ENCODE measurements at places on chromosomes 11 and 22. TPM values are rescaled to one million over a fixed set of nuclear protein-coding genes. Genes with fewer than 3 reads are reported as not detected.

MYEOV gene
- total RNA-seq, result not detected

DKK3 gene
- not detected for total RNA-seq

HTR3A gene
- not detected for total RNA-seq

MUC2 gene
- total RNA-seq, result not detected

KCNQ1 gene
- total RNA-seq, result 26.0 TPM

- DNase-seq, result no peak
Observed at GRCh38 chr11:121651257-121651605, 198.5 kb upstream of the SORL1-AS1 start.

GRCh38 chr11:131402040-131402439, 31.6 kb downstream of the NTM start:
- no peak for DNase-seq

DNA sequence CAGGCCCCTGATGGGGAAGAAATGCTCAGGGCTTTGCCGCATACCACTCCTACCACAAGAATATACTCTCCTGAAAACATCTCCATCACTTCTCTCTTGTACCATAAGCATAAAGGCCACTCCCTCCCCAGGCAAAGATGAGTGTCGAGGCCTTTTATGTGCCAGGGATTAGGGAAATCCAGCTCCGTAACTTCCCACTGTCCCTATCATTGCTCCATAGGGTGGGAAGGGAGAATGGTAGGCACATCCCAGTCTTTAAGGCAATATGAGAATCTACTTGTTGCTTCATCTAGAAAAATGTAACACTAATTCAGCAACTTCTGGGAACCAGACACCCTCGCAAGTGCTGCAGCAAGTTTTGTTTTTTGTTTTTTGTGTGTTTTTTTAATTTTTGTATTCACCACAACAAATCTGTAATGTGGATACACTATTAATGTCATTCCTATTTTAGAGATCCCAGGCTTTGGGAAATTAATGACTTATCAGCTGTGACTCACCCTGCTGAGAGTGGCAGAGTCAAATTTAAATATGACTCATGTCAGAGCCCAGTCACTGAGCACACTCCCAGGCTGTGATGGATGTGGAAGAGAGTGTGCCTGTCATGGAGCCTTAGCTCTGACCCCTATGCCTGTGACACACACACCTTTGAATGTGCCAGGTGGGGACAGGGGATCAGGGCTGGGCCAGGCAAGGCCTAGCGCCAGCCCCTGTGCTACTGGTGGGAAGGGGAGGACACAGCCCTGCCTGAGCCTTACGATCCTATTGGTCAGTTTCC, 23.4 kb downstream of the PANX1 start:
- no peak for DNase-seq

- DNase-seq, result no peak
Observed at GRCh38 chr11:74462631-74463030, 4.7 kb downstream of the KCNE3 start.

DNA sequence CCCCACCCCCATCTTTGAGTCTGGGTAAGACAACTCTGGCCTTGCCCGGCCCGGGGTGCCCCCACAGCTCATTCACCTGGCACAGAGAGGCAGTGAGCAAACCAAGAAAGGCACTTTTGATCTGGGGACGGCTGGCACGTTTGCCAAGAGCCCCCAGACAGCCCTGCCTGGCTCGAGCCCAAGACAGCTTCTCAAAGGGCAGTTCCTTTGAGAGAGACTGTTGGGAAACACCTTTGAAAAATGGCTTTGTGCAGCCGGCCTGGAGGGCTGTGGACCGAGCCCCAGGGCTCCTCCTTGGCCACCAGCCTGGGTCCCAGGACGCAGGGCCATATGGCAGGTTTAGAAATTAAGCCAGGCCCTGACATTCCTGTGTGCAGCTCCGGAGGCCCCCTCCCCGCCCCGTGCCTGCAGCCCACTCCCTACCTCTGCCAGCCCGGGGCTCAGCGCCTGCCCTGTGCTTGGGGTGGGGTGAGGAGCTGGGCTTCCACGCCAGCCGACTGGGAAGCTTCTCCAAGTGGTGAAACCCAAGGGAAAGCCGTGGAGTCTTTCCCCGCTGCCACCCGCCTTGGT, 50.2 kb upstream of the SMIM38 start:
- no peak for DNase-seq

- DNase-seq, result no peak
Observed at GRCh38 chr22:32752326-32752725, 49.2 kb upstream of the TIMP3 start.

DNA sequence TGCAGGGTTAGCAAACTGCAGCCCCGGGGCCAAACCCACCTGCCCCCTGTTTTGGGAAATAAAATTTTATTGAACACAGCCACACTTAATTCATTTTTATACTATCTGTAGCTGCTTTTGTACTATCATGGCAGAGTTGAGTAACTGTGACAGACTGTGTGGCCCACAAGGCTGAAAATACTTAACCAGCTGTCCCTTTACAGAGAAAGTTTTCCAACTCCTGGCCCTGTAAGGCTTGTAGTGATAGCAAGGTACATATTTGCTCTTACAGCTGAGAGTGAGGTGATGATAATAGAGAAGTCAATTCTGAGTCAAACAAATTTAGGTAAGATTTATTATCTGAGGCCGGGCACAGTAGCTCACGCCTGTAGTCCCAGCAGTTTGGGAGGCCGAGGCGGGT, 87.4 kb upstream of the SLC6A5 start:
- DNase-seq, result no peak

- DNase-seq, result peak; percentile 96
Observed at GRCh38 chr22:36856121-36856791, 4.5 kb upstream of the NCF4 start.

DNA sequence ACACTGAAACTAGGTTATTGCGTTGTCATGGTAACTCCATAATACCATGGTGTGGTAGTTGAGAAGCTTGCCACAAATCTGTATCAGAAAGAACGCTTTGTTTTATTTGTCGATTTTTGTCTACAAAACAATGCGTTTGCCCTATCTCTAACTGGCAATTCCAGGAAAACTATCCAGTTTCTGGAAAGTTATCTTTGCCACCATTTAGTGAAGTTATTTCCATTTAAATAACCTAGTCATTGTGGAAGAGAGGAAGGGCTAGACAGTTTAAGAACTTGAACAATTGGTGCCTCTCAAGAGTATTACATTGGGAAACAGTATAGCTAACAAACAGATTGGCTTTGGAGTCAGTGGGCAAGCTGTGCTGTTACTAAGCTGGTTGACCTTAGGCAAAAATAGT, 7.9 kb downstream of the HSD17B12 start:
- DNase-seq, result no peak

DNA sequence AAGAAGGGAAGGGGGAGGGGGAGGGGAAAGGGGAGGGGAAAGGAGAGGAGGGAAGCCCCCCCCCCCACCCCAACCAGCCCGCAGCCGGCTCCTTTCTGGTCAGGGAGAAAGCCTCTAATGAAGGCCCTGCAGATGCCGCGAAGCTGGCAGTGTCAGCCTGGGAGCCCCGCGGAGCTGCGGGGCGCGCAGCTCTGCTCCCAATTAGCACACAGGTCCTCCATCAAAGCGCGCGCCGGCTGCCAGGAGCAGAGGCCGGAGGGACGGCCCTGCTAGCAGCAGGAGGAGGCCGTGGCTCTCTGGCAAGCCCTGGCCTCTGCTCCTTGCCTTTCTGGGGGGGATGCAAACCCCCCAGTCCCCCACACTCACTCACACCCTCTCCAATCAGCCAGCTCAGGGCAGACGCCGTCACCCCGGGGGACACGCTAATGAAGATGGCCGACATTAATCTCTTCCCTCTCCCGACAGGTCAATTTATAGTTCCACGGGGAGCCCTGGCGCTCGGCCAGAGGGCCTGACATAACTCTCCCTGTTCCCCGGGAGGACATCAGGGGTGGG, 70.5 kb upstream of the TCF20 start:
- no peak for DNase-seq

DNA sequence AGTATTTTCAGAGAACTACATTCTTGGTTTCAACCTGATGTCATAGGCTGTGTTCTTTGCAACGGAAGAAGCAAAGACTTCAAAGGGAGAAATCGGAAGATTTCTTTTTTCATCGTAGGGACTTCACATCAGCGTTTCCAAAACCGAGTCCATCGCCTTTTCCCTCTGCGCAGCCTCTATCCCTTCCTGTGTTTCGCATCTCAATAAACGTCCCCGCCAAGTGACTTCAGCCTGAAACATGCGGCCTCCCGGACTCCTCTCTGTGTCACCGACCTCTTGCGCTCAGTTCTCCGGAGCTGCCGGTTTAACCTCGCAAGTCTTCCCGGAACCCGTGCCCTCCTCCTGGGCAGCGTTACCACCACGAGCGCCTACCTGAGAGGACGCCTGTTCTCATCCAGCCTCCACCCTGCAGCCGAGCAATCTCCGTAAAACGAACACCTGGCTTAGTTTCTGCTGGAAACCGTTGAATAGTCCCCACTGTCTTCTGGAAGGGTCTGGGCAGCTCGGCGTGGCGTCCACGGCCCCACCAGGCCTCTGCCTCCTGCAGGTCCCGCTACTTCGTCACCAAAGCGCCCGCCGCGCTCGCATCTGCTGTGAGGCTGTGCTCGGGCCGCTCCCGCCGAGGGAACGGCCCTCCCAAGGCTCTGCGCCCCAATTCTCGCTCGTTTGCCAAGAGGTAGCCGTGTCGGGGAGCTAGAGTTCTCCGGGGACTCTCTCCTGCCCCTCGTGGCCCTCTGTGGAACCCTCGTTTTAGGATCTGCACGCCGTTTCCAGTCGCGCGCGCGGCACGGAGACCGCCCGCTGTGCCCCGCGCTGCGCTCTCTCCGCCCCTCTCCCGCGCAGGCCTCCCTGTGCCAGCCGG, at the start of gene GLB1L3:
TSS of gene GLB1L3 (plus strand) at position 846 of the 862 bp plus-strand sequence. CDS start 362 bp downstream, outside the sequence.
- DNase-seq, result peak; percentile 90

GRCh38 chr11:107591378-107592230, 657 bp downstream of the ELMOD1 start:
- DNase-seq, result peak; percentile 27

GRCh38 chr11:23781803-23782560, 714.9 kb upstream of the LUZP2 start:
- DNase-seq, result no peak

DNA sequence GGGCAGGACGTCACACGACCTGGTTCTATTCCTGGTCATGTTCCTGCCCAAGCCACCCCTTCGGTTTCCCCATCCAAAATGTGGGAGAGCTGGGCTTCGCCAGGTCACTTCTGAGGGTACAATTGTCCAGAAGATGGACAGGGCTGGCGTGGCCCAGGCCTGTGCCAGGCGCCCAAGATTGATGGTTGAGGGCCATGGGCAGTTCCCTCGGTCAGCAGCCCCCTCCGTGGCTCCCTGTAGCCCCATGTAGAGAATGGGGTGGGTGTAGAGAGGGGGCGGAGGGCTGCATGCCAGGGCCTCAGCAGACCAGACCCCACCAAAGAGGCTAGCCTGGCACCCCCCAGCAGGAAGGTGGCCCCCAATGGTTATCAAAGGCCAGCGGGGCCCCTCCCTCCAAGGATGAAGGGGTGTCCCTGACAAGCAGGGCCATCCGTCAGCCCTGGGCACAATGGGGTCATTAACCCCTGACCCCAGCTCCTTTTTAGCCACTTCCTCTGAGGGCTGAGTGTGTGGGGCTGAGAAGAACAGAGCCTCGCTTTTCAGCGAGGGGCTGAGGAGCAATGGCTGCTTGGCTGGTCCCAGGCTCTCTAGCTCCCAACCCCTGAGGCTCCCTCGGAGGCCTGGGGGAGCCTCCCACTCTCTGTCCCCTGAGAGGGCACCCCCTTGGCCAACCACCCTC, 11.0 kb upstream of the PICK1 start:
- no peak for DNase-seq

GRCh38 chr11:18776324-18776723, 15.3 kb downstream of the PTPN5 start:
- no peak for DNase-seq

GRCh38 chr22:45717789-45718188, 46.2 kb downstream of the ATXN10 start:
- DNase-seq, result no peak

DNA sequence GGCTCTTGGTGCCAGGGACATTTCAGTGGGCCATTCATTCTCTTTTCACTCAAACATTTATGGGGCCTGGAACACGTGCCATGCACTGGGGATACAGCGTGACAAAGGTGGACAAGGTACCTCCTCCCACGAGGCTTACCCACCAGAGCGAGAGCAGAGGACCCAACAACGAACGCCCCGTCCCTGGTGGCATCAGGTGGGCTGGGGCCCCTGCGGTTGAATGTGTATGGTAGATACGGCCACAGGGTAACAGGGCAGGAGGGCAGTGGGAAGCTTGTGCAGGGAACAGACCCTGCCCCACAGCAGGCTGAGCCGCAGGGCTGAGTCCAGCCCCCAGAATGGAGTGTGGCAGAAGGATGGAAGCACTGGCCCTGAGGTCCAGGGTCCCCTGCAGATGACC, 81.1 kb downstream of the LRRC32 start:
- DNase-seq, result no peak

DNA sequence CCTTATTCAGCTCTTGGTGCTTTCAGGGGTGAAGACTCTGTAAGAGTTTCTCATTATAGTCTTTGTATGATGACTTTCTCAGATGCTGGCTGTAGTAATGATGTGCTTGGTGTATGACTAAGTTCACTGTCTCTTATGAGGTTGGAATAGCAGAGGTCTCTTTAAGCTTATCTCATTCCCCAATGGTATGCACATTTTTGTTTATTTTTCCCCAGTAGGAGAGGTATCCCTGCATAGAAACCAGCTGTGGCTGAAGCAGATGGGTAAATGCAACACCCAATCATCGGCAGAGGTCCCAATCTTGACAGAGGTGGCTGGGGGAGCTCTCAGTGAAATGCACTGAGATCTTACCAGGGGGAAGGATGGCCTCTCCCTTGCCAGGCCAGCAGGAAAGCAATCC, 34.6 kb downstream of the BBOX1 start:
- DNase-seq, result no peak

Measured in activated CD8-positive, alpha-beta T cell treated with anti-CD3 and anti-CD28 coated beads, Interleukin-2, amount 10 ng/mL, durations not matched to agents 7 days and 5 days (primary cell).